Stimulated activated CD4-positive, alpha-beta T cell treated with anti-CD3 and anti-CD28 coated beads, Interleukin-1b, Interleukin-23, amount 100 ng/mL, for 1 hour (primary cell): ENCODE measurements at places on chromosomes 1 and 21.

DNA sequence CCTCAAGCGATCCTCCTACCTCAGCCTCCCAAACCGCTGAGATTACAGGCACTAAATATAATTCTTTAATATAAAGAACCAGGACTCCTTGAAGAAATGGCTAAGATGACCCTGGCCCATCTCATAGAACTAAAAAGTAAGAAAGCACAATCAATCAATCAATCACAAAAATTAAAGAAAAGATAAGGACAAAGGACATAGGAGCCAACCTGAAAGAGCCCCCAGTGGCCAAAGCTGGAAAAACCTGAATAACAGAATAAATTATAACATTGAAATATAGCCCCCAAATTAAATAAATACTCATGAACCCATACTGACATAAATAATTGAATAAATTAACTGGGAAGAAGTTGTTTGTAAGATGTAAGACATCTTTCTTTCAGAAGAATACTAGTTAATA lies 8.9 kb downstream of the NUP210L start:
- no peak for DNase-seq

DNA sequence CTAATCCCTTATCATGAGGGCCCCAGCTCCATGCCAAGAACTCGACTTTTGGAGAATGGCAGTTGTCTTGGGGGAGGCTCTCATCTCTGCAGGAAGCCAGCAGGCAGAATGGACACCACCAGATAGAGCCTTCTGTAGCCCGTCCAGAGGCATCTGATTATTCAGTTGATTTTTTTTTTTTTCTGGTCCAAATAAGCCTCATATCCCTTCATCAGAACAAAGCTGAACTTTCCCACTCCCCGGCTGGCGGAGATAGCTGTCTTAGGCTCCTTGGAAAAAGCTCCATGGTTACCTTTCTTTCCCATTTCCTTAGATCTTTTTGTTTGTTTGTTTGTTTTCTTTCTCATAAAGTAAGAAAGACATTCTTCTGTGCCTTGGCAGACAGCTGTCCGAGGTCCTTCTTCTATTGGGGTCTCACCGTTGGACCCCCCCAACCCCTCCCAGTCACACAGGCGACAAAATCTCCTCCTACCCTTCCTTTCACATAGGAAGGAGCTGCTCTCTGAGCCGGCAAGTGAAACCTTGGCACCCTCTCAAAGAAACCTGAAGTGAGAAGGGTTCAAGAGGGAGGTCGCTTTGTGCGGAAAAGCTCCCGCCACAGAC lies 278.5 kb downstream of the RPS6KC1 start:
- DNase-seq, result no peak

DNA sequence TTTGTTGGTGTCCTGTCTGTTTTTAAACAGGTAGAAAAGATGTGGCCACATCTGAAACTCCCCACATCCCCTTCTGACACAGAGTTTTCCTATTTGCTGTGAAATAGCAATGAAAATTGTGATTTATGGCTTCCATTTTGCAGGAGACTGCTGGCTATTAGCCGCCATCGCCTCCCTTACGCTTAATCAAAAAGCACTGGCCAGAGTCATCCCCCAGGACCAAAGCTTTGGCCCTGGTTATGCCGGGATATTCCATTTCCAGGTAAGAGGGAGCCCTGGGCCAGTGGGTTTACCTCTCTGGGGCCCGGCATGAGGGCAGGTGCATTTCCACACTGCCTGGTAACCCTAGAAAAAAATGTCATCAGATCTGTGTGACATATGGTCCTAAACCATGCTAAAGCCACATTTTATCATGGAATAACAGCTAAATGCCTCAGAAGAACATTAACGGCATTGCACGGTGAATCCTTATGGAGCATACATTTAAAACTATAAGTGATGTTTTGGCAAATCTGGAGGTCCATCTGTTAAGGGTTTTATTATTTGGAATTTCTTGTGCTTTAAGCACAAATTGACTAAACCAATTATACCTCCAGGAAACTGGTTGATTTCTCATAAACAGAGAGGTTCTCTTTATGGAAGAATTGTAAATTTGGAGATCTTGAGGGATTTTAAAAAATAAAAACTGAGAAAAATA lies 12.3 kb downstream of the CAPN9 start:
- DNase-seq, result no peak

DNA sequence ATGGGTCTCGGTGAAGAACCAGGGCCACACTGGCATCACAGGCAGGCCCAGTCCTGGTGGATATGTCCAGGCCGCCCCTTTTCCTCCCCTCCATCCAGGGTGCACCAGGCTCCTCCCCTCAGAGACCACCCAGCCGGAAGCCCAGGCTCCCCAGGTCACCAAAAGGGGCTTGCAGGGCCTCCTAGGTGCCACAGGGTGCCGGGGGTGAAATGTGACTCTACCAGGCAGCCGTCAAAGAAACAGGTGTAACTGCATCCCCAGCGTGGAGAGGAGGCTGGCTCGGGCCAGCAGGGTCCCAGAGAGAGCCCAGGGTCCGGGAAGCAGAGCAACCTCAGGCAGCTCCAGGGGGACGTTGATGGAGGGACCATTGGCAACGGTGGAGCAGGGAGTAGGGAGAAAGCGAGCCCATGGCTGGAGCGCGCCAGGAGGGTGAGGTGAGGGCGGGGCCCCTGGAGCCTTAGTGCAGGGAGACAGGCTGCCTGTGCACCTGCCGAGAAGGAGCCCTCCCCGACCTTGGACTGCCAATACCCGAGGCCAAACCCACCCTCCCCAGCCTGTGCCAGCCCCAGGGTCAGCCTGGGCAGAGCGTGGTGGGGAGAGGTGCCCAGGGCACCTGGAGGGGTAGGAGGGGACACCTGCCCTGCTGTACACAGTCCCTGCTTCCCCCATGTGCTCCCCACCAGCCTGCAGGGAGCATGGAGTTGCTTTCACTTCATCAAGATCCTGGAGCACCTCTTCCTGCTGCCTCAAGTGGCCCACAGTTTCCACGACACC lies 48.3 kb upstream of the POFUT2 start:
- DNase-seq, result no peak

- no peak for DNase-seq
Measured at GRCh38 chr1:167666416-167666815, 36.4 kb downstream of the RCSD1 start.

GRCh38 chr1:82318265-82318664 lies 517.5 kb downstream of the ADGRL2 start:
- no peak for DNase-seq

DNA sequence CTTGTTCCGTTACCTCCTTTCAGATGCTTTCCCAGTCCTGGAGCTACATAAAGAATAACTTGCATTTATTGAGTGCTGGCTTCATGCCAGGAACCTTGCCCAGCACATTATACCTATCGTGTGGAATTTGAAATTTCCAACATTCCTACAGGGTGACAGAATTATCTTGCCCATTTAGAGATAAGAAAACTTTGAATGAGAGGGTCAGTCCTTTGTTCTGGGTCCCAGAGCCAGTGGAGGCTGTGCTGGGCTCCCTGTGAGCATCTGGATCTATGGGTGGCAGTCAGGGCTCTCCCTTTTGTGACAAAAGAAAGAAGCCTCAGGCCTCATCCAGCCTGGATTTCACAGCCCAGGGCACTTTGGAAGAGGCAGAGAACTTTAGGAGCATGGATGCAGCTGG lies 3.2 kb downstream of the GSTM4 start:
- no peak for DNase-seq

GRCh38 chr1:241560146-241560848 lies 28.1 kb downstream of the KMO start:
- DNase-seq, result no peak

- no peak for DNase-seq
Measured at GRCh38 chr1:150138044-150138443, 11.7 kb upstream of the PLEKHO1 start.

DNA sequence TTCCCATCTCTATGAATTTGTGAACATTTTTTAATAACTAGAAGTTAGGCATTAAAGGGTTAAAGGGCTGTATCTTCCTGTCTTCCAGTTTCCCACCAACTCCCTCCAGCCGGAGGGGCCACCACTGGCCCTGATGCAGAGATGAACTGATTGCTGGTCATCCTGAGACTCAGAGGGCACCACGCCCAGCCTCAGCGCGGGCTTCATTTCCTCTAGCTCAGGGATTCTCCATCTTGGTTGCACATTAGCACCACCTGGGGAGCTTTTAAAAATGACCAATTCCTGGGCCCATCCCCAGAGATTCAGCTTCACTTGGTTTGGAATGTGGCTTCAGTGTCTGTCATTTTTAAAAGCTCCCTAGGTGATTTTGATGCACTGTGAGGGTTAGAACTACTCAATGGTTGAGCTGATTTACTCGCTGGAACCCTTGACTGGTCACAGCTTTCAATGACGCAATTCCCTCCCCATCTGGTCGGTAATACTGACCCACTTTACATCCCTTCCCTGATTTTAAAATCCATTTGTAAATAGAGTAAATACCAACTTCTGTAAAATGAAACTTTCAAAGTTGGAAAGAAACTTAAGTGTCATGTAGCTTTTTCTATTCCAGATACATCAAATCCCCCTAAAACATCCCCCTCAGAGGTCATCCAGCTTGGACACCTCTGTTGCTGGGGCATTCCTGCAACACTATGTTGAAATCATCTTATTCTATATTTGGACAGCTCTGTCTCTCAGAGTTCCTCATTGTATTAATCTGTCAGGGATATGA lies 5.1 kb downstream of the NAV1 start:
- DNase-seq, result no peak

- no peak for DNase-seq
Measured at GRCh38 chr1:160061369-160062229, 8.4 kb downstream of the KCNJ10 start.

DNA sequence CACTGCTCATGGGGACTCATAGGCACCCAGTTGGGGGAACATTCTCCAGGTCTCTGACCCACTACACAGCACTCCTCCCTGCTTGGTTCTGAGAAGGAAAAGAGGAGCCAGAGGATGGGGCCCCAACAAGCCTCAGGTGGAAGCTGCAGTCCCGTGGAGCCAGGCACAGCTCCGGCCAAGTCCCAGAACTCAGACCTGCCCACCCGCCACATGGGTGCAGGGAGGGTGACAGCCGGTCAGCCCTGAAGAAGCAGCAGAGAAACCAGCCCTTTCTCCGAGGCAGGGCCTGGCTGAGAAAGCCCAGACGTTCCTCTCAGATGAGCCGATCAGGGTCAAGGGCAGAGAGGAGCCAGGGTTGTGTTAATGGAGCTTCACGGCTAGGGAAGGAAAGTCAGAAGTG lies 106.5 kb downstream of the PRDM16 start:
- no peak for DNase-seq

DNA sequence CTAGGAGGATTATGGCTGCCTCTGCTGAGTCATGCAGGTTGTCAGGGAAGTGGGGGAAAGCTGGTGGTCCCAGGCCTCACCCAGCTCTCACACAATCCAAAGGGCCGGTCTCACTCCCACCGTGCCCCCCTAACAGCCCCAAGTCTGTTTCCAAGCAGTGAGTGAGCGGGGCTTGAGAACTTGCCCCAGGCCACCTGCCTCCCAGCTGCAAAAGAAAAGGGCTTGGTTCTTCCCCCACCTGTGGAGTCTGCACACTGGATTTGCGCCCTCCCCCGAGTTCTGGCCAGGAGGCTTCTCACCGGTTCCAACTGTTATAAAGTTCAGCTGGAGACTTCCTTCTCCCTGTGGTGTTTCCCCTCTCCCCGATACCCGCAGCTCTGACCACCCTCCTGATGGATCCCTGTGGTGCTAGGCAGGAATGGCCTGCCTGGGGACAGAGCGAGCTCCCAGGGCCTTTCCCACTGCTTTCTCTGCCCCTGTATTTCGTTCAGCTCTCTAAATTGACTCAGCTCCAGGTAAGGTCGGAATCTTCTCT lies 222.3 kb downstream of the BARHL2 start:
- no peak for DNase-seq
